ENCODE measurements at places on chromosomes 2 and 18. TPM values are rescaled to one million over a fixed set of nuclear protein-coding genes. Genes with fewer than 3 reads are reported as not detected.

DNA sequence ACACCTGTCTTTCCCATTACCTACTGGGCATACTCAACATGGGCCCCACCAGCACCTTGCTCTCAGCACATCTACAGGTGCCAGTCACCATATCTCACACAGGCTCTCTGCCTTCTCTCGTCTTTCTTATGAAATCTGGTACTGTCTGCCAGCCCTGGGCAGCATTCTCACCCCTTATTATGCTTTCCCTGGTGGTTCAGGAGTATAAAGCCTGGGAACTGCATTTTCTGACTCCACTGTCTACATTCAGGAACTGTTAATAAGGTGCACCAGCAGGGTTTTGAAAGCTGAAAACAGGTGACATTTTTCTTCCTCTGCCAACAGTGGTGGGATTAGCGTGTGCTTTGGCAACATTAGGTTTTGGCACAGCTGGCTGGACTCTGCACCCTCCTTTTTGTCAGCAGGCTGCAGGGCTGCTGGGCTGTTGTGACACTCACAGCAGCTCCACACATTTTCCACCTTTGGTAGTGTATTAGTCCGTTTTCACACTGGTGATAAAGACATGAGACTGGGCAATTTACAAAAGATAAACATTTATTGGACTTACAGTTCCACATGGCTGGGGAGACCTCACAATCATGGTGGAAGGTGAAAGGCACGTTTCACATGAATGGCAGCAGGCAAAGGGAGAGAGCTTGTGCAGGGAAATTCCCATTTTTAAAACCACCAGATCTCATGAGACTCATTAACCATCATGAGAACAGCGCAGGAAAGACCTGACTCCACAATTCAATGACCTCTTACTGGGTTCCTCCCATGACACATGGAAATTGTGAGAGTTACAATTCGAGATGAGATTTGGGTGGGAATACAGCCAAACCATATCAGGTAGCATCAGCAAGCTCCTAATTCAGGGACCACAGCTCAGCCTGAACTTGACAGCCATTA lies 343.1 kb upstream of the LYPD1 start:
- no peak for DNase-seq

DNA sequence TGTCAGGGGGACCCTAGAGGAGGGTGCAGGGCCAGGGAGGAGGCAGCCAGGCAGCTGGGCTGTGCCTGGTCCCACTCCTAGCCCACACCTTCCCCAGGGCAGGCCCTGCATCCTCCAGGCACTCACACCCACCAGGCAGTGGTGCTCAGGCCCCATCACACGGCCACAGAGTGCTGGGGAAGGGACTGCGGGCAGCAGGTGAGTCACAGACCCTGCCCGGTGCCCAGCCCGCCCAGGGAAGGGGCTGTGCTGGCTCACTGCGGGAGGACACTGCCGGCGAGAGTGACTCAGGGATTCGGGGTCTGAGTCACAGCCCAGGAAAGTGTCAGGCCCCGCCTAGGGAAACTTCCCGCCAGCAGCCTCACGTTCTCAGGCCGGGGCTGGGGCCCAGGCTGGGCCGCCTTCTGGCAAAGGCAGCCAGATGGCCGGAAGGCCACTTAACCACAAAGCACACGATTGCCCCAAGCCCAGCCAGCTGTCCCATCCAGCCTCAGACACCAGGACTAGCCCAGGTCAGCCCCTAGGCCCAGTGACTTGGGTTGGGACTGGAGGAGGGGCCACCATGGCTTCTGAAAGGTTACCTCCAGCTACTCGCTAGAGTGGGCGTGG lies 42.2 kb downstream of the BIN1 start:
- peak; percentile 87 for DNase-seq

GRCh38 chr2:206708286-206708685 lies 9.9 kb downstream of the DYTN start:
- no peak for DNase-seq

DNA sequence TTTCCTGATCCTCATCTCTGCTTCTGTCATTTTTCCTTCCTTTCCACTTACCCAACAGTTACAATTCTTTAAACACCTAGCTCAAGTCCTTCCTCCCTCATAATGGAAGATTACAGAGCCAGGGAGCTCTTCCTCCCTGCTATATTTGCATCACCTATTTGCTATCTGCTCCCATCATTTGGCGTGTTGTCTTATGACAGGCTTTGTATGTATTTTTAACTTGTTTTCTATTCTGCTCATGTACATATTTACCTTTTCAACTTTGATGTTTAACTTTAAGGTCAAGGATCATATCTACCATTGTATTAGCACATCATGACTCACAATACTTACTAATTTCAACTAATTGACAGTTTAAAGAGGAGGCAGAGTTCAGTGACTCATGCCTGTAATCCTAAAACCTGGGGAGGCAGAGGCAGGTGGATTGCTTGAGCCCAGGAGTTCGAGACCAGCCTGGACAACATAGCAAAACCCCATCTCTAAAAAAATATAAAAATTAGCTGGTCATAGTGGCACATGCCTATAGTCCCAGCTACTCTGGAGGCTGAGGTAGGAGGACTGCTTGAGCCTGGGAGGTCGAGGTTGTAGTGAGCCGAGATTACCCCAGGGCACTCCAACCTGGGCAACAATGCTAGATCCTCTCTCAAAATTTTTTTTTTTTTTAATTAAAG lies 308.0 kb upstream of the STON1 start:
- no peak for DNase-seq

- no peak for DNase-seq
Observed at GRCh38 chr2:68857202-68857845, 13.9 kb downstream of the BMP10 start.

DNA sequence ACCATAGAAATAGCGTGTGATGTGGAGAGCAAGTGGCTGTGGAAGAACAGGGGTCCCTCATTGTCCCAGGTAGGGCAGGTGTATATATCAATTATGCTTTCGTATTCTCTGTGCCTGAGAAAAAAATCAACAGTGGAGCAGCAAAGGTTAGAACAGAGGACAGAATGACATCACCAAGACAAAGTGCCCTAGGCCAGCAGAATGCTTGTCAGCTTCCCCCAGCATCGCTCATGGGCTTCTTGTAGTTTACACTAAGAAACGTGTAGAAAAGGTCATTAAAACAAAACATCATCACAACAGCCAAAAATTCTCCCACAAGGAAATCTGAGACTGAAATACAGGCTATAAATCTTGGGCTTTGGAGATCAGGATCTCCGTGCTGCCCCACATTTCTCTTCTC lies 288.0 kb downstream of the TDRD15 start:
- DNase-seq, result no peak

Gene GPR75
- total RNA-seq, result 1.8 TPM

GRCh38 chr18:36561046-36561445 lies 263.5 kb downstream of the FHOD3 start:
- DNase-seq, result no peak

DNA sequence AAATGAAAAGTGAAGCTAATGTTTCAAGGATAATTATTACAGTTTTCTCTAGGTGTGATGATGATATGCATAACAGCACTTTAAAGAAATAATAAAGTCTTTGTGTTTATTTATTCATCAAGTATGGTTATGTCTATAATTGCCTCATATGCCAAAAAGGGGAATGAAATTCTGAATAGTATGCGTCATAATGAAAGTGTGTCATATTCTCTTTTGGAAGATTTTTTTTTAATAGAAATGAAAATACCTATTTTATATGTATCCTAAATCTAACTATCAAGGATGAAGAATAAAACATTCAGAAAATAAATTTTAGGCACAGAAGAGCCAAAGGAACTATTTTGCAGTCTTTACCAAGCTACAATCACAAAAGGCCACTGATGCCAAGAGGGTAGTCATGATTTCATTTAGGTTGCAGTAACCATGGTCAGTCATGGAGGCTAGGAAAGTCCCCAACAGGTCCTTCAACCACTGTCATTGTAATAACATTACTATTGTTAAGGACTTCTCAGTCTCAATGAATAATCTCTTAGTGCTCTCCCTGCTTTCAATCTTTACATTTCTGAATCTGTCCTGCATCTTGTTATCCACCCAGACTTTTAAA lies 712.5 kb downstream of the DCDC2C start:
- no peak for DNase-seq

GRCh38 chr18:57791911-57792310 lies 11.2 kb downstream of the ATP8B1 start:
- no peak for DNase-seq
